ENCODE measurements at places on chromosomes 6 and 20. TPM values are rescaled to one million over a fixed set of nuclear protein-coding genes. Genes with fewer than 3 reads are reported as not detected.
A peak's percentile ranks its signal among the peaks of the same experiment; 100 is the strongest.

The YIPF3 gene
- total RNA-seq, result 86.9 TPM

- H3K36me3 ChIP-seq, result no peaks in the 10 kb centered on the region
- peaks cover 10% of the 10 kb centered on the region for H3K4me1 ChIP-seq
- H3K4me3 ChIP-seq, result peak overlapping the region; percentile 3
- H3K27ac ChIP-seq, result no peak overlapping the region
- peak; percentile 84 for DNase-seq
Observed at GRCh38 chr6:93417421-93418013, 1.8 kb downstream of the EPHA7 start.

- H3K4me1 ChIP-seq, result no peaks in the 10 kb centered on the region
- no peaks in the 10 kb centered on the region for H3K27me3 ChIP-seq
- H3K36me3 ChIP-seq, result no peaks in the 10 kb centered on the region
- H3K4me3 ChIP-seq, result no peak overlapping the region
Observed at GRCh38 chr6:31172973-31173384, 2.5 kb upstream of the POU5F1 start.

- no peak overlapping the region for H3K4me3 ChIP-seq
- no peaks in the 10 kb centered on the region for H3K4me1 ChIP-seq
- no peak for DNase-seq
- H3K36me3 ChIP-seq, result no peaks in the 10 kb centered on the region
- no peaks in the 10 kb centered on the region for H3K27me3 ChIP-seq
- H3K27ac ChIP-seq, result no peak overlapping the region
Observed at GRCh38 chr6:158879180-158879579, 60.0 kb upstream of the EZR start.

The AVP gene
- not detected for total RNA-seq

DNA sequence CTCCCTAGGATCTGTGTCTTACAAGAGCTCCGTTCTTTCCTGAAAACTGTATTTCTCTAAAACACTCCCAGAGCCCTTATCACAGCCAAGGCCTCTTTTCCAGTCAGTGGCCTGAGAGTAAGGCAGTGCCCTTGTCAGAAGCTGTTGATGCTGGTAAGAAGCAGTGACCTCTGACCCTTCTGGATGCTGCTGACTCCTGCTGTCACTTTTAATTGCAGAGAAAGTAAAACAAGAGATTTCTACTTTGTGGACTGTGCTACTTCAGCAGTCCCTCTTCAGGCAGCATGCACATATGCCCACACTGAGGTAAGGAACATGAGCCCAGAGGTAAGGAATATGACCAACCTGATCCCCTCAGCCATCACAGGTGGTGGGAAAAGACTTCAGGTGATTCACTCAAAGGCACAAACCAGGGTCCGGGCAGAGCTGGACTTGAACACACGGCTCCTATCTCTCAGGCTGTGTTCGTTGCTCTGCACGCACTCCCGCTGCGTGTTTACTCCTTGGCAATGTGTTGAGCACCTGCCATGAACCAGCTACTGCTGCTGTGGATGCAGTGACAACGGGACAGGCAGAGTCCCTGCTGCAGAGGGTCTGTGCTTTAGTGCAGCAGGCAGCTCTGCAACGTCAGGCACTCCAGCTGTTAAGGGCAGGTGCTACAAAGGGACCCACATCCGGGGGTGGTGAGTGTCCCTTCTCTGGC is 201.9 kb upstream of the CST7 start:
- no peak overlapping the region for H3K27ac ChIP-seq
- H3K36me3 ChIP-seq, result no peaks in the 10 kb centered on the region
- peaks cover 5% of the 10 kb centered on the region for H3K4me1 ChIP-seq

- peak overlapping the region; percentile 14 for H3K27ac ChIP-seq
- no peak overlapping the region for H3K4me3 ChIP-seq
- no peaks in the 10 kb centered on the region for H3K36me3 ChIP-seq
- no peak for DNase-seq
Observed at GRCh38 chr20:5172903-5173463, 46.2 kb downstream of the CDS2 start.

DNA sequence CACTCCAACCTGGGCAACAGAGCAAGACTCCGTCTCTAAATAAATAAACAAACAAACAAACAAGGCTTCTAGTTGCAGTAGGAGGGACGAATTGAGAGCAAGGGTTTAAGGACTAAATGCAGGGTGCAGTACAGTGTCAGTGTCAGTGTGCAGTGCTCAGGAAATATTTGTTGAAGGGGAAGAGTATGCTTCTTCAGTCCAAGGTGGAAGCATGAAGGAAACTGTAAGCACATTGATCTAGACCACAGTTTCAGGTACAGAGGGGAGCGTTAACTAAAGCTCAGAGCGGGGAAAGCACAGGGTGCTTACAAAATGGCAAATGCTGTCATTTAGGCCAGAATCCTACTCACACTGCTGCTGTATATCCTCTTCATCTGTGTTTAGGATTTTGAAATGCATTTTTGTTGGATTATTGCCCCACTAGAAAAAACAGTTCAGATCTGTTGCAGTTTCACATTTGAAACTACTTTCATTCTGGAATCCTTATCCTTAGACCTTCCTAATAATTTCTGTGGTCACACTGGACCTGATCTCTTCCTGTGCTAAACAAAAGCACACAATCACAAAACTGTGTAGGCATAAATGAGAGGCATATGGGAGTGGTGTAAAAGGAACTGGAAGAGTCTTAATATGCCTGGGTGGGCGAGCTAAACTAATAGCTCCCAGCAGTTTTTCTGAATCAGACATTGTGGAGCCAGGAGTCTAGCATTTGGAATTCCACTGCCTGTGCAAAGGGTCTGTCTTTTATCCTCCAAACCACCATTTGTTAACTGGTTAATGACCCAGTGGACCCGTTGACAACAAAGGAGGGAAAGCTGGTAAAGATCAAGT is 41.4 kb downstream of the CBFA2T2 start:
- no peaks in the 10 kb centered on the region for H3K36me3 ChIP-seq
- H3K4me3 ChIP-seq, result no peak overlapping the region
- DNase-seq, result peak; percentile 83
- H3K4me1 ChIP-seq, result peaks cover 12% of the 10 kb centered on the region

DNA sequence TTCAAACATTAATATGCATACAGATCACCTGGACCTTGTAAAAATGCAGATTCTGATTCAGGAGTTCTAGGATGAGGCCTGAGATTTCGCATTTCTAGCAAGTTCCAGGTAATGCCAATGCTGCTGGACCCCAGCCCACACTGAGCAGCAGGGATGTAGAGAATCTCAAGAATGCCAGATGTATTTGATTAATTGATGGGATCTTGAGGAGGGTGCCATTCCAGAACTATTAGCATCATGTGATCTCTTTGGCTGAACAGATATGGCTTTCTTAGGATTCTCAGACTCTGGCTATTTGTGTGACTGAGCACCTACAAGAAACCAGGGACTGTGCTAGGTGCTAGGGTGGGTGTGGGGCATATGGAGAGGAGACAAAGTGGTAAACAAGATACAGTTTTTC is 16.5 kb upstream of the SNX3 start:
- no peaks in the 10 kb centered on the region for H3K36me3 ChIP-seq
- no peak overlapping the region for H3K4me3 ChIP-seq
- no peak for DNase-seq
- H3K27me3 ChIP-seq, result no peaks in the 10 kb centered on the region

The OVOL2 gene
- total RNA-seq, result 7.8 TPM

The MOG gene
- total RNA-seq, result not detected

The RBBP8NL gene
- total RNA-seq, result 1.3 TPM

DNA sequence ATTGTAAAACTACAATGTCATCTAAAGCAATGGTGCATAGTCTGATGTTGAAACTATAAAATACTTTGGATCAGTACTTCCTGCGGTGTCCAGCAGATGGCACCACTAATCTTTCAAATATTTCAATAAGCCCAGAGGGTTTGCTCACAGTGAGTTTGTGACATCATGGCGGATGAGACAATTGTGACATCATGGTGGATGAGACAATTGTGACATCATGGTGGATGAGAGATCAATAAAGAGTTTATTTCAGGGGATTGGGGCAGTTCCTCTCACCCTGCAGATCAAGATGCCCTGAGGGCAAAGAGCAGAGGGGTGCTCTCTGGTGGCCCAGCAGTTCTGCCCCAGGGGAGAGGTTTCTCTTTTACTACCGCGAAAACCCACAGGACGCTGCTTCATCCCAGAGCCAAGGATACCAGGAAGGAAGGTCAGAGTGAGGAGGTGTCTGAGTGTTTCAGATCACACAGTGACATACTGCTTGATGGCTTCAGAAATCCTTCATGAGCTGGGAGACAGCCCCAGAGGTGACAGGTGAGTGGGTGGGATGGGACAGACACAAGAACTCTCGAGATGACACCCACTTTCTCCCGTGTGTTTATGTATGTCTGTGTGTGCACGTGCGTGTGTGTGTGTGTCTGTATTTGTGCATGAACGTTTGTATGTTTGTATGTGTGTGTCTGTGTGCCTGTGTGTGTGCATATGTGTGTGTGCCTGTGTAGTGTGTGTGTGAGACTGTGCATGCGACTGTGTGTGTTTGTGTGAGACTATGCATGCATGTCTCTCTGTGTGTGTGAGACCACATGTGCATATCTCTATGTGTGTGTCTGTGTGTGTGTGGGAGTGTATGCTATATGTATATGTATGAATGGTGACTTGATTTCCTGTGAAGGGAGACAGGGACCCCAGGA is 7.3 kb upstream of the ULBP2 start:
- H3K4me1 ChIP-seq, result peaks cover 8% of the 10 kb centered on the region
- H3K27ac ChIP-seq, result no peak overlapping the region
- no peak overlapping the region for H3K4me3 ChIP-seq
- DNase-seq, result peak; percentile 85
- H3K36me3 ChIP-seq, result no peaks in the 10 kb centered on the region

GRCh38 chr20:24059174-24059573 is 70.6 kb upstream of the GGTLC1 start:
- H3K27me3 ChIP-seq, result no peaks in the 10 kb centered on the region
- H3K4me3 ChIP-seq, result no peak overlapping the region
- DNase-seq, result no peak
- H3K36me3 ChIP-seq, result no peaks in the 10 kb centered on the region
- no peaks in the 10 kb centered on the region for H3K4me1 ChIP-seq
- H3K27ac ChIP-seq, result no peak overlapping the region

GRCh38 chr6:41626022-41626421 is 12.2 kb upstream of the MDFI start:
- H3K27ac ChIP-seq, result no peak overlapping the region
- no peak for DNase-seq

DNA sequence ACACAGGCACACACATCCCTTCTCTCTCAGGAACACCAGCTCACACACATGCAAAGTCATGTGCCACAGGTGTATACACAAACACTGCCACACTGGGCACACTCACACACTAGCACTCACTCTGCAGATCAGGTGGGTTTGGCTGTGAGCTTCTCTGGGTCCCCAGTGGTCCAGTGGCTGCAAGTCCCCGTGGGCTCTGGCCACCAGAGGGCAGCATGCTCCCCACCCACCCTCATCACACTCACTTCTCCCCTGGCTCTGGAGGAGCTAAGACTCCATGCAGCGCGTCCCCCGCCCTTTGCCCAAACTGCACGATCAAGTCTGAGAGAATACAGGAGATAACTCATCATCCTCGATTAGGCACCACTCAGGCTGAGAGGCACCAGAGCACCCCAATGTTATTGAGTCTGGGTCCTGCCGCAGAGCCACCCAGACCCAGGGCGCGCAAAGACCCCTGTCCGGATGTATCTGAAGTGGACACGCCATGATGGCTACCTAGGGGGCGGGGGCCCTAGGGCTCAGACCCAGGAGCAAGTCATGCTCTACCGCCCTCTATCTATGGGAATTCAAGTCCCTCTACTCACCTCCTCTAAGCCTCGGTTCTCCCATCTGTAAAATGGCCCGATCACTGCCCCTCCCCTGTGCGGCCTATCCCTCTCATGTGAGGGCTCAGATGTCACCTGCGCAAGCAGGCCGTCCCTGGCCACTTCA is 90.5 kb downstream of the GRM4 start:
- H3K27ac ChIP-seq, result no peak overlapping the region
- DNase-seq, result peak; percentile 63
- H3K4me1 ChIP-seq, result peaks cover 5% of the 10 kb centered on the region
- no peaks in the 10 kb centered on the region for H3K36me3 ChIP-seq
- no peak overlapping the region for H3K4me3 ChIP-seq
- H3K27me3 ChIP-seq, result no peaks in the 10 kb centered on the region

The TLDC2 gene
- total RNA-seq, result 0.23 TPM

GRCh38 chr6:167336844-167337630 is 12.2 kb downstream of the TTLL2 start:
- peaks cover 6% of the 10 kb centered on the region for H3K4me1 ChIP-seq
- peak; percentile 84 for DNase-seq
- no peaks in the 10 kb centered on the region for H3K27me3 ChIP-seq
- no peak overlapping the region for H3K27ac ChIP-seq
- H3K36me3 ChIP-seq, result no peaks in the 10 kb centered on the region
- no peak overlapping the region for H3K4me3 ChIP-seq

DNA sequence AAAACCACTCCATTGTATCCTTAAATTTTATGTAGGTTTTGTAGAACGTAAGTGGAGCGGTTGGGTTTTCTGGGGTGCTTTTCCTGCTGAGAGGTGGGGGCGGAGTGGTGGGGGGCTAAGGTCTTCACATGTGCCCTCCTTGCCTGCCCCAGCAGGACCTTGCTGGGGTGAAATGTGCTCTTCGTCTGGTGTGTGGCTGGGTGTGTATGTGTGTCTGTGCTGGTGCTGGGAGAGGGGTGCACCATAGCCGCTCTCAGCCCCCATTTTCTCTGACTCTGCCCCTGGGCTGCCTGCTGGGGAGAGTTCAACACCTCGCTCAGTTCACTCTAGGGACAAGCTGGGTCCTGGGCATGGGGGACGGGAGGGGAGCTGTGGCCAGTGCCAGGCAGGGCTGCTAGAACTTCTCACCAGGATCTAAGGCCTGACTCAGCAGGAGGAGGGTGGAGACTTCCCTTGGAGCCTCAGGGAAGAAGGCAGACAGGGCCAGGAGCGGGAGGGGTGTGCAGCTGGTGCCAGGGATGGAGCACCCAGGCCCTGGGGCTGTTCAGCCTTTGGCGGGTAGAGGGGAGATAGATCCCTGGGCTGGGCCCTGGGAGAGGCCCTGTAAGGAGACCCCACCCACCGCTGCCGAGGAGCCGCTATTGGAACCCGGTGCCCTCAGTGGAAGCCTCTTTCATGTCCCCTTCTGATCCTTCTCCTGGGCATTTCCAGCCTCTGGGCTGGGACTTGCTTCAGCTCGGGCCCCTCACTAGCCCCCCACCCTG is 4.8 kb downstream of the SOX18 start:
- no peak overlapping the region for H3K4me3 ChIP-seq
- no peaks in the 10 kb centered on the region for H3K36me3 ChIP-seq
- H3K27ac ChIP-seq, result peak overlapping the region; percentile 38
- peaks cover 7% of the 10 kb centered on the region for H3K4me1 ChIP-seq
- H3K27me3 ChIP-seq, result no peaks in the 10 kb centered on the region
- DNase-seq, result no peak

The NRN1 gene
- total RNA-seq, result 9.4 TPM

The PROCR gene
- total RNA-seq, result 26.2 TPM

GRCh38 chr6:52491203-52492069 is 71.3 kb downstream of the EFHC1 start:
- no peak overlapping the region for H3K4me3 ChIP-seq
- no peaks in the 10 kb centered on the region for H3K27me3 ChIP-seq
- peaks cover 1% of the 10 kb centered on the region for H3K36me3 ChIP-seq
- peak; percentile 73 for DNase-seq
- H3K27ac ChIP-seq, result no peak overlapping the region

The HLA-DQB1 gene
- total RNA-seq, result 4.1 TPM
